ENCODE measurements at places on chromosomes 7 and 10.

- no peak for DNase-seq
Measured at GRCh38 chr7:101959342-101959741, 141.9 kb downstream of the CUX1 start.

DNA sequence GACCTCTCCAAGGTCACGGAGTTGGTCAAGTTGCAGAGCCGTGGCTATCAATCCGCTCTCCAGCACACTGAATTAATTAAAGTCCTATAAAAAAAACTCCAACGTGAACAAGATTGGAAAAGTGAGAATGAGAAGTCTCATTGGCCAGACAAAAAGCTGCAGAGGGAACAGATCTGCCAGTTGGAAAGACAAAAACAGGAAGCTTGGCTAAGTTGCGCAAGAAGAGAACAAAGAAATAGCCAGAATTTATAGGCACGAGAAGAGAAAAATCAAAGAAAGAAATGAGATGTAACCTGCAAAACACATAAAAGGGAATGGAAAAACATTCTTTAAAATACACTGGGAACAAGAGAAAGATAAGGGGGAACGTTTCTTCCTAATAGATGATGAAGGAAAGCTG is 45.7 kb upstream of the CRTAC1 start:
- DNase-seq, result no peak

- no peak for DNase-seq
Measured at GRCh38 chr7:30980751-30981150, 17.0 kb downstream of the GHRHR start.

DNA sequence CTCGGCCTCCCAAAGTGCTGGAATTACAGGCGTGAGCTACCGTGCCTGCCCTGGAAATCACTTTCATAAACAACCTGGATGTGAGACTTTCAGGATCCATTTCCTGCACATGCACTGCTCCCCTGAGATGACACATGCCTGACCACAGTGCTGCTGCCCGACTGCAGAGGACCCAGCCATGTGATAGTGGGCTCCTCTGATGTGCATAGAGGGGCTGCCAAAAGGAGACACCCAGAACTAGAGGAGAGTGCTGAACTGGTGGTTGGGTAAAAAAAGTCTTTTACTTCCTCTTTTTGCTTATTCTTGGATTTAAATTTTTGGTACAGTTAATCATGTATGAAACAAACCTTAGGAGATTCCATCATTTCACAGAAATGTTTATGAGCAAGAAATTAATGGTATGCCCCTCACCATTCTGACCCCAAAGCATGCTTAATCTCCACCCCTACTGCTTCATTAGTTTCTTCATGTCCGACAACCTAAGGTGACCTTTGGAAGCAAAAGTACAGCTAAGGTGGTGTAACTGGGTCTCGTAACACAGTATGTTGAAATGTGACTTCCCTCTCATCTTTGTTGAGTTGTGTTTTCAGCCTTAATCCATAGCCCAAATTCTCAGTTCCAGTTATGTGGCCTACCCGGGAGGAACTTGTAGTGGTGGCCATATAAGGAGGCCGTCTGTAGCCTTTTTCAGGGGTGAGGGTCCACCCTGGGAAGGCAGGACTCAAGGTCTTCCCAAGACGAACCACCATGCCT is 111.1 kb downstream of the RNF216 start:
- DNase-seq, result no peak

DNA sequence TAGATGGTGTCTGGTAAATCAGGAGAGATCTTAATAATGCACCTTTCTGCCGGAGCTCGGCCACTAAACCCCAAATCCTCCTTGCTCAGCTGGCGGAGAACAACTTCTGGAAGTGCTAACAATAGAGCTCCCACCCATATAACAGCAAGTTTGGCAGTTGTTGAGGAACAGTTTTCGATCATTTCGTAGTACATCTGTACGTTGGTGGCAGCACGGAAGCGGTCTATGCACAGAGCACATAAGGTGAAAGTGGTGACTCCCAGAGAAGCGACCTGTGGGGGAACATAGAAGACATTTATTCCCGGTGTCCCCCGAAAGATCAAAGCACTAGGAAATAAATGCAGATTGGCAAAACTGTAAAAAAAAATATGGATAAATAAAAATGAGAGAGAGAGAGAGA is 18.5 kb downstream of the GPR37 start:
- no peak for DNase-seq

DNA sequence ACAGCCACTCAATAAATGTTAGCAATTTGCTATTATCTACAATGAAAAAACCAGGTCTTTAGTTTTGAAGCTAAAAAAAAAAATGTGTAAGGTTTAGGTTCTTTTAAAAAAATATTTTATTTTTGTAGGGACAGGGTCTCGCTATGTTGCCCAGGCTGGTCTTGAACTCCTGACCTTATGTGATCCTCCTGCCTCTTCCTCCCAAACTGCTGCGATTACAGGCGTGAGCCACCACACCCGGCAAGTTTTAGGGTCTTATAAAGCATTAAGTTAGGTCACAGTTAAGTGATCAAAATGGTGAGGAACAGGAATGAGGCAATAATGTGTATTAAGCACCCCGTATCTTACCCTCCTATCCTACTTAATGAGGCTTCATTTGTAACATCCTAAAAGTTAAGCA is 774 bp downstream of the SEM1 start:
- no peak for DNase-seq

GRCh38 chr10:106919871-106920282 is 244.6 kb downstream of the SORCS1 start:
- DNase-seq, result no peak

GRCh38 chr7:463817-464453 is 55.7 kb downstream of the PDGFA start:
- DNase-seq, result no peak

DNA sequence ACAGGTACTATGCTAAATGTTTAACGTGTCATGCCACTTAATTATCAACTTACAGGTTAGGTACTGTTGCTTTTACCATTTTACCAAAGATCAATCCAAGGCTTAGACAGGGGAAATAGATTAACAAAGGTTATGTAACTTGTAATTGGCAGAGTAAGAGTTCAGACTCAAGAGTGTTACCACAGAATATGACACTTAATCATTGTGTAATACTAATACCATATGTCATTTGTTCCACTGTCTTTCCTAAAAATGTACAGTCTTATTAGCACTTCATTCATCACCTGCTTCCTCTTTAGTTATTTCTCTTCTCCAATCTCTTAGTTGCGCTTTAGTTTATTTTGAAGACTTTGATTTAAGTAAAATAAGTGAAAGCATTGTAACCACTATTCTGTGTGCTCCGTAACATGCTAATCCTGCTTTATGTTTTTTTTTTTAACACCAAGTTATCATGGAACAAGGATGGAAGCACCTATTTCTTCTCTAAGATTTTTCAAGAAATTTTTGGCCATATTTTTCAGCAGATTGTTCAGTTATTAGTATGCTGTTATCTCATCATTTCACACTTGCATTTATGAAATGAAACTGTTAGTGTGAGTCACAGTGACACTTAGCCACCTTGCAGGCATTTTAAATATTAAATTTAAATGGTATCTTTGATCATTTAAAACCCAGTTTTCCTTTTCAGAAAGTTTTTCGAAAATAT is 197.3 kb downstream of the PHF14 start:
- peak; percentile 29 for DNase-seq

GRCh38 chr7:20279979-20280378 is 50.7 kb upstream of the ITGB8 start:
- no peak for DNase-seq

DNA sequence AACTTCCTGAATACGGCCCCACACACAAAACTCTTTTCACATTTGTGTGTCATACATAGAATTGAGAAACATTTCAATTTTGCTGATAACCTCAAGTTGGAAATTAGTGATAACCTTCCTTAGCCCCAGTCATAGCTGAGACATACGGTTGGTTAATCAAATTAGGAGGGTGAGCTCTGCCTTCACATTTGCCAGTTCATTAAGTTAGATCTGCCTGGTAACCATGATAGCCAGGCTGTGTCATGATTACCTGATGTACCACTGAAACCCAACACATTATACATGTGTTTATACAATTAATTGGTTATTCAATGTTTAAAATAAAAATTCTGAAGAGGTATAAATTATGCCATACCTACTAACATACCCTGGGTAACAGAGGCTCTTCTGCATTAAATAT is 60.8 kb upstream of the RAB11FIP2 start:
- DNase-seq, result no peak

DNA sequence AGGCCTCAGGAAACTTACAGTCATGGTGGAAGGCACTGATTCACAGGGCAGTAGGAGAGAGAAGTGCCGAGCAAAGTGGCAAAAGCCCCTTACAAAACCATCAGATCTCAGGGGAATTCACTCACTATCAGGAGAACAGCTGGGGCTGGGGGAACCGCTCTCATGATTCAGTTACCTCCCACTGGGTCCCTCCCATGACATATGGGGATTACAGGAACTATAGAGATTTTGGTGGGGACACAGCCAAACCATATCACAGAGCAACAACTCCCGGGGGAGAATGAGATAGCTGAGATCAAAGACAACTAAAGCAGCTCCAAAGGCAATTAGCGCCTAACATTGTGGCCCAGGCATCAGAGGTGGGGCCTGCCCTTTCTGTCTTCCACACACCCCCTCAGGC is 85.4 kb upstream of the VOPP1 start:
- DNase-seq, result no peak

All from C1 segment of cervical spinal cord (tissue), 14 donors.